ENCODE measurements at places on chromosomes 13 and 19.
A peak's percentile ranks its signal among the peaks of the same experiment; 100 is the strongest.

GRCh38 chr19:45781214-45782161 lies 802 bp downstream of the DMPK start:
- no peak for DNase-seq

DNA sequence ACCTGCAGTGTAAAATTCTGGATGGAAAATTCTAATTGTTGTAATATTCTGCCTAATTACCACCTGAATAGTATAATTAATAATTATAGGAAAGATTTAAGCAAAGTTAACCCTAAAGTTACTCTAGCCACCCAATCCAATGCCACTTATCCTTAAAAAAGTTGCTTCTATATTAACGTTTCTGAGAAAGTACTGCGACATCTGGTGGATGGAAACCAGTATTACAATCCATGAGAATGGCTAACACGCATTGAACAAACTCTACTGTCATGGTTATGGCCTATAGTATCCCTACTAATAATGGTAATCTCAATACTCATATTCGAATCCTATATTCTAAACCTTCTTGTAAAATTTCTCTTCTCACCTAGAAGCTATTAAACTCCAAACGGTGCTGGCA lies 1551.8 kb downstream of the SLITRK1 start:
- no peak for DNase-seq

DNA sequence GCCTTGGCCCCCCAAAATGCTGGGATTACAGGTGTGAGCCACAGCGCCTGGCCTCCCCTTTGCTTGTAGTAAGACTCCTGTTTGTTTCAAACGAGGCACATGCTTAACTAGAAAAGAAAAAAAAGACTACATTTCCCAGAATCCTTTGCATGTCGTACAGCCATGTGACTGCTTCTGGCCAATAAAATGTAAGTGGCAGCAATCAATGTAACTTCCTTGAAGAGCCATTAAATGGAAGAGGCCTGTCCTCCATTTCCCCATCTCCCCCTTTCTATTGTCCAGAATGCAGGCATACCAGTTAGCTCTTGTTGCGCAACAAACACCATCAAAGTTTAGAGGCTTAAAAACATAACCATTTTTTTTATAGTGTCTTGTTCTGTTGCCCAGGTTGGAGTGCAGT lies 10.4 kb upstream of the GPR32 start:
- DNase-seq: no peak

DNA sequence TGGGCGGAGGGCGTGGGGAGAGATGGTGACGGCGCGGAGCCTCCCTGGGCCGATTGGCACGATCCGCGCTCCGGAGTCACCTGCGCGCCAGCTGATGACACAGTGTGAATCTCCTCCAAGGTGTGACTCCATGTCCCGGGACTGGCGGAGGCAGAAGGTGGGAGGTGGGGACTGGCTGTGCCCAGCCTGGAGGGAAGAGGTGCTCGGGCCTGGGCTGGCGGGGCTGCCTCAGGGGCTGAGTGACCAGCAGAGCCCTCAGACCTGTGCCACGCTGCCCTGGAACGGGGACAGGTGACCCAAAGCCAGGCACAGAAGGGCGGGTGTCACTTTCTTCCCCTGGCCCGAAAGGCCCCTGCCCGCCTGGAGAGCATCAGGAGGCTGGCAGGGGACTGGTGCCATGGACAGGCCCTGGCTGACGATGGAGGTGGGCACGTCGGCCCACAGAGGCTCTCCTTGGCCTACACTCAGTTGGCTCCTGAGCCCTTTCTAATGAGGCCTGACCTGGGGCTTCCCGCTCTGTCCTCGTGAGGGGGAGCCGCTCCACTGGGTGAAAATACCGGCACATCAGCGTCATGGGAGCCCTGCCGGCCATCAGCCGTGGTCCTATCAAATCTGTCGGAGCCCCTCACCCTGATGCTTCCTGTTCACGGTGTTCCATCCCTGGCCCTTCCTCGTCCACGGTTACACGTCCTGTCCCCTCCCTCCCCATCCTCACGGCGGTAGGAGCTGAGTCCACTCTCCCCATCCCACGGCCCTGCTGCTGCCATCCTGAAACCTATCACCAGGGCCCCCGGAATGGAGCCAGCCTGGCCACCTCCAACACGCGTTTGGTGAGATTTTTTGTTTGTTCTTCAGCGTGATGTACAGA lies 75.6 kb downstream of the SPACA7 start:
- DNase-seq: no peak

DNA sequence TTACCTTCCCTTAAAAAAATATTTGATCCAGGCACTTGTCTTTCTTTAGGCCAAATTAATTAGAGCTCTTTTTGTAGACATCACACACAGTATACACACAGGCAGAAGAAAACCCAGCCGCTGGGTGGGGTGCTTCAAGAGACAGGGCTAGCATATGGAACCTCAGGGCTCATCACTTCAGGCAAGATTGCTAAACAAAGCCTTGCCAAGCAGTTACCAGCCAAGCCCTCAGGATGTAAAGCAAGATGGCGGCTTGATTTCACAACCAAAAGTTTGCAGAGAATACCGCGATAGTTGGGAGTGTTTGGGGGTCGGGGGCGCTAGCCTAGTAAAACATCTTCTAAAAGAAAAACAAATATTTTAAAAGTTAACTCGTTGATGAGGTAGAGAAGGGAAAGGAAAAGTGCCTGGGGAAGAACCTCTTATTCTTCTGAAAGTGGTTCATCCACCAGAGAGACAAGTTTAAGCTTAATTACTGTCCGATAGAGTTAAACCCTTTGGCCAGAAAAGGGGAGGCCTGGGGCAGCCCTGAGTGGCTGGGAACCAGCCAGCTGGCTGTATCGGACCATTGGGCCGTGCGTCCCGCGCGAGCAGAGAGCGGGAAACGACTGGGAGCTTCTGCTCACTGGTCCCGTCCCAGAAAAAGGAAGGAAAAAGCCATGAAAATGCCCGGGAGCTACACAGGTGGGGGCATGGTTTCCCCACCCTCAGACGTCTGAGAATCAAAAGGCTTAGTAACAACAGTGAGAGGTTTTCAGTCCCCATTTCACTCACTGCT lies 254.9 kb upstream of the PCDH20 start:
- DNase-seq: no peak

DNA sequence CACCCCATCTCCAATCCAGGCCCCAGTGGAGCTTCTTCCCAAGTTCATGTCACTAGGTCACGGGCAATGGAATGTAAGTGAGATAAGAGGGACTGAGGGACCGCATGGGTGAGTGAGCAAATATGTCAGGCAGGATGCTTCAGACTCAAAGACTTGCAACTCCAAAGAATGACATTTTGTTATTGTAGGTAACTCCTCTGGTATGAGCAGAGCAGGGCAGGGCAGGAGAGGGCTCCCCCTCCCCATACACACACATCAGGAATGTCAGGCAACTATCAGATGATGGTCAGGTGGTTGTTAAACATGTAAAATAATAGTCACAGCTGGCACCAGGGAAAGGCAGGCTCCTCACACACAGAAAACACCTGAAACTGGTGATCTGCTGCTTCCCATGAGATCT lies 10.6 kb downstream of the ERVV-2 start:
- DNase-seq: no peak

DNA sequence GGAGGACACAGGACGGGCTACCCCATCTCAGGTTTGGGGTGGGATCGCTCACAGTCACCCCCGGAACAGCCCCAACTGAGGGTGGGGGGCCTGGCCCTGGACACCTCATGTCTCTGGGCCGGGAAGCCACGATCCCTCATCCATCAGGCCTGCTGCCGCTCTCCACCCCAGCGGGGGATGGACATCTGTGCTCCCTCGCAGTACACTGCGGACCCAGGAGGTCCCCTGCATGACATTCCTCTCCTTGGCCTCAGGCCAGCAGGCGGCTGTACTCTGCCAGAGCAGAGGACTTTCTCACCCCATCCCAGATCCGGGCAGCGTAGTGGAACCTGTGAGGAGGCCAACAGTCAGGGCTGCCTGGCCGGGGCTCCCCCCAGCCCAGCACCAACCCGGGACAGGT lies 15.5 kb downstream of the IRGC start:
- DNase-seq: no peak

DNA sequence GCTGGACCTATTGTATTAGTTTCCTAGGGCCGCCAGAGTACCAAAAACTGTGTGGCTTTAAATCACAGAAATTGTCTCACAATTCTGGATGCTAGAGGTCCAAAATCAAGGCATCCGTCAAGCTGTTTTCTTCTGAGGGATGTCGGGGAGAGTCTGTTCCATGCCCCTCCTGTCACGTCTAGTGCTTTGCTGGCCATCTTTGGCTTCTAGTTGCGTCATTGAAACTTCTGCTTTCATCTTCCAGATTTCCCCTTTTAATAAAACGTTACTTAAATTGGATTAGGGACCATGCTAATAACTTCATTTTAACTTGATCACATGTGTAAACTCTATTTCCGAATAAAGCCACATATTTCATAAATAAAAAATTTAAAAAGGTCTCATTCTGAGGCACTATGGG lies 47.5 kb downstream of the TRPM4 start:
- DNase-seq: no peak

- DNase-seq: no peak
These were observed 20.5 kb downstream of the IQCN start for GRCh38 chr19:18253716-18254115.

- DNase-seq: peak; percentile 98
These were observed 5.6 kb upstream of the GPI start for GRCh38 chr19:34359140-34359953.

DNA sequence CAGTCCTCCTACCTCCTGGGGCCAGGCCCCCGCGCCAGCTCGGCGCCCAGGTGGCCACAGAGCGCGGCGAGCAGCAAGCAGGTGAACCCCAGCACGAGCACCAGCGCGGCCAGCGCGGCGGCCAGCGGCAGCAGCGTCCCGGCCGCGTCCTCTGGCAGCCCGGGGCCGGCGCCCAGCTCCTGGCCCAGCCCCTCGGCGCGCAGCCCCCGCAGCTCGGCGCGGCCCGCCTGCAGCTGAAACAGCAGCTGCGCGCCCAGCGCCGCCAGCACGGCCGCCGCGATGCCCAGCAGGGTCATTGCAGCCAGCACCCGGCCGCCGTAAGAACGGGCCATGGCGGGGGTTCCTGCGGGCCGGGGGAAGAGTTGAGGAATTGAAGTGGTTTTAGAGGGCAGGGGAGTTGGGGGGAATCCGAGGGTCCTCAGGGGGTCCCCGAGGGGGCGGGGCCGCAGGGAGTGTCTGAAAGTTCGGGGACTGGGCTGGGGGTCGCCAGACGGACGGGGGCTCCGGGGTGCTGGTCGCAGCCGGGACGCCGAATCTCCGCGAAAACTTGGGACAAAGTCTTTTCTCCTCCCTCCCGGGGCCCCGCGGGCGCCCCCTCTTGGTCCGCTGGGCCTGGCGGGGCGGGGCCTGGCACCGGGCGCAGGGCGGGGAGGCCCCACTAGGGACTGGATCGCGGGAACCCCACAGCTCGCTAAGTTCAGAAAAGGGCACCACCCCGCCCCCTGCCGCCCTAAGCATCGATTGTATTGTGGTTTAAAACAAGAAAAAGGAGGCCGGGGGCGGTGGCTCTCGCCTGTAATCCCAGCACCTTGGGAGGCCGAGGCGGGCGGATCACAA lies at the start of gene TMEM221:
Gene TMEM221, minus strand, starts transcription at position 538 of the 837 bp plus-strand sequence. Its CDS starts 206 bp downstream, at position 332.
- DNase-seq: no peak

DNA sequence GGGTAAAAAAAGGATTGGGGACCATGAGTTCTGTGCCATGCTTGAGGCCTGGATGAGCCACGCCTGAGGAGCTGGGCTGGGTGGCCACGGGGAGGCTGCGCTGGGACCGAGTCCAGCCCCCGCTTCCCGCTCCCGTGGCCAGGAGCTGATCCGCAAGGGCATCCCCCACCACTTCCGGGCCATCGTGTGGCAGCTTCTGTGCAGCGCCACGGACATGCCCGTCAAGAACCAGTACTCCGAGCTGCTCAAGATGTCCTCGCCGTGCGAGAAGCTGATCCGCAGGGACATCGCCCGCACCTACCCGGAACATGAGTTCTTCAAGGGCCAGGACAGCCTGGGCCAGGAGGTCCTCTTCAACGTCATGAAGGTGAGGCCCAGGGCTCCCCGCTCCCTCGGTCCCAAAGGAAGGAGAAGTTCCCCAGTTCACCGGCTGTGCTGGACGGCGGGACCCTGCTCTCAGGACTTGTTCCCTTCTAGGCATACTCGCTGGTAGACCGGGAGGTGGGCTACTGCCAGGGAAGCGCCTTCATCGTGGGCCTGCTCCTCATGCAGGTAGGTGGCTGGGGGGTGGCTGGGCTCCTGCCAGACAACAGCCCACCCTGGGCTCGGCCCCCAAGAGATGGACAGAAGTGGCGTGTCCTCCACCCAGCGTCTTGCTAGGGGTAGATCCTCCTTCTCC lies 18.9 kb downstream of the EVI5L start:
- no peak for DNase-seq

- DNase-seq: no peak
These were observed 336.4 kb downstream of the ZNF536 start for GRCh38 chr19:30708416-30709178.

- no peak for DNase-seq
These were observed 117.2 kb downstream of the ATP11A start for GRCh38 chr13:112806739-112807652.

DNA sequence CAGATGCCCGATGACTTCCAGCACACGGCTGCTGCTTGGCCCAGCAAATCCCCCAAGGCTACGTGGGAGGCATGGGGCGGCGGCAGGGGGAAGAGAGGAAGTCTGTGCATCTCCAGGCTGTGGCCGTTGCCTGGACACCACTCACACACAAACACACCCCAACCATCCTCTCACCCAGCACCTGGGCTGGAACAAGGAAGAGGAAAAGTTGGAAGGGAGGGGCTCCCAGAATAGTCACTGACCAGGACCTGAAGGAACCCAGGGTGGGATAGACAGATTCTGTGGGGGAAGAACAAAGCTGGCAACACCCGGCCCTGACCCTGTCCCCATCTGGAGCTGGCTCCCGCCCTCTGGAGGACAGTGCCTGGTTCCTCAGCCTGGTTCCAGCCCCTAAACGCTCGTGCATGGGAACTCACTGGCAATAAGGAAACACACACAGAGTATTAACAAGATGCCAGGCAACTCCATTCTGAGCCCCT lies 11.2 kb downstream of the PPP6R1 start:
- DNase-seq: no peak
